AML-193 (cell line): ENCODE measurements at places on chromosomes 4 and X.
A peak's percentile ranks its signal among the peaks of the same experiment; 100 is the strongest.

- peak; percentile 10 for DNase-seq
Observed at GRCh38 chrX:154443992-154444754, at the start of gene FAM50A. Gene FAM50A, plus strand, starts transcription at chrX:154444141. Its CDS starts 95 bp downstream, at chrX:154444236.

- DNase-seq = peak; percentile 77
Observed at GRCh38 chrX:154542723-154543424, 3.8 kb downstream of the G6PD start.

DNA sequence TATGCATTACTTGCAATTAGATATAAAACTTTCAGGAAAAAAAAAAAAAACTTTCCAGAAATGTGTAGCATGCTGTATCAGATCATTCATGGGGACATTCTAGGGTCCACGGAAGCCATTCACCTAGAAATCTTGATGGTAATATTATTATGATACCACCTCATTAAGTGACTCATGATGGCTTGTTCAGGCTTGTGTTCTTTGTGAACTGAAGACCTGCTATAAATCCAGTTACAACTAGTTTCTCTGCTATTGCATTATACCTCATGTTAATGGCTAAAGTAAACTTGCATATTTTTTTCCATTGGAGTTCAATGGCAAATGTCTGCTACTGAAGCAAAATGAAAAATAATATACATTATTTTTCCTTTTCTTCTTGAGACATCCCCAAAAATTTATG lies 35.3 kb upstream of the PTPN13 start:
- no peak for DNase-seq

GRCh38 chr4:76061982-76062381 lies 12.5 kb upstream of the ART3 start:
- DNase-seq = no peak

DNA sequence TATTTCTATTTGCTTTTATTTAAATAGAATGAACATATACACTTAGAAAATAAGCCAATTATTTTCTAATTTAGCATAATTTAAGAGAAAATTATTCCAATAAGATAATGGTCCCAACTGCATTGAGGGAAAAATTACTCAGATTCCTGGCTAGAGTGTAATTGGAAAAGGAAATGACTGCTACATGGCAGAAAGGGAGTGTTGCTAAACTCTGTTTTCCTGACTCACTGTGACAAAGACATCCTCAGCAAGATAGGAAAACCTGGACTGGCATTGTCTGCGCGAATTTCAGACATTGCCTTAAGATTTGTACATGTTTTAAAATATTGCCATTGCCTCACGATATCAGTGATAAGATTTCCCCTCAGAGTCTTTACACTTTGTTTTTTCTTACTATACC lies 8.2 kb downstream of the TNIP3 start:
- no peak for DNase-seq

- no peak for DNase-seq
Observed at GRCh38 chrX:95995583-95995982, 689.1 kb upstream of the DIAPH2 start.

- no peak for DNase-seq
Observed at GRCh38 chrX:102975016-102975415, 37.9 kb downstream of the RAB40AL start.

- DNase-seq = no peak
Observed at GRCh38 chr4:48388525-48389154, 47.3 kb downstream of the SLAIN2 start.

DNA sequence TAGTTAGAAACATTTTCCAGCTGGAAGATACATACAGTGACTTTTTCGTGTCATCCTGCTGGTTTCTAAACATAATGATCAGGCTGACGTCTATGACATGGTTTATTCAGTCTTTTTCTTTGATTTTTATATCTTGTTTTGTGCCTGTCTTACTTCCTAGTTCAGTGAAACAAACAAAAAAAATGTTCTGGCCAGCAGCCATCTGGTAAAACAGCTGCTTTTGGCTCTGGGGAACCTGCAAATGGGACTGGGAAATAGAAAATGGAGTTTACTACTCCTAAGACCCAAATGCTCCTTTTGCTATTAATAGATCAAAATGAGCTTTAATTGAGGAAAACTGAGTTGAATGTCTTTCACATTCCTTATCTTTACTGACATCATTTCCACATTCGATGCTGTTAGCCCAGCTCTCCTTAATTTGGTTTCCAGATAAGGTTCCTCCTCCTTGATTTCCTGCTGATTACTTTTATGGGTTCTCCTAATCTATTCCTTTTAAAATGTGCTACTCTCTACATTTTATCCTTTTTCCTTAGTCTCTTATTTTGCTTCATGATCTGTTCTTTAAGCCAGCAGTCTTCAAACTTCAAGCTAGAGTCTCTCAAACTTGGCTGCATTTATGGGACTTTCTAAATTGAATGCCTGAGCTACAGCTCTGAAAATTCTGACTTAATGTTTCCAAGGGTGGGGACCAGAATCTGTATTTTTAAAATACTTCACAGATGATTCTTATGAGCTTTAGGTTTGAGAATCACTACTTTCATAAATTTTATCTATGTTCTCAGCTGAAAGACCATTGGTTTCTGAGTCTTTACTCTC lies 499.5 kb downstream of the ANKRD50 start:
- DNase-seq = no peak

DNA sequence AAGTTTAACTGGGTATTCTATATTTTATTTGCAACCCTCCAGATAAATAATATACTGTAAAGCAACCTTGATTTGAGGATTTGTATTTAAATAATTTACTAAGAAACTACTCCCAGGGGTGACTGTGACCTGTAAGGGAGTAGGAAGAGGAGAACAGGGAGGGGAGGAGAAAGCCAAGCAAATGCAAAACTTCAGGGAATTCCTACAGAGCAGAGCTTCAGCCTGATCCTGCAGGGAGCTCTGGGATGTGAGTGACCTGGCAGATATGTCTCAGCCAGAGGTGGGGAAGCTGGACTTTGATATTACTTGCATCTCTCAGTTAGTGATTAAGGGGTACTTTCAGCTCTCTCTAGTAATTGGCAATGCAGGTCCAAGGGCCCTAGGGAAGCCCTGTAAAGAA lies 302.0 kb downstream of the FRMPD4 start:
- no peak for DNase-seq

DNA sequence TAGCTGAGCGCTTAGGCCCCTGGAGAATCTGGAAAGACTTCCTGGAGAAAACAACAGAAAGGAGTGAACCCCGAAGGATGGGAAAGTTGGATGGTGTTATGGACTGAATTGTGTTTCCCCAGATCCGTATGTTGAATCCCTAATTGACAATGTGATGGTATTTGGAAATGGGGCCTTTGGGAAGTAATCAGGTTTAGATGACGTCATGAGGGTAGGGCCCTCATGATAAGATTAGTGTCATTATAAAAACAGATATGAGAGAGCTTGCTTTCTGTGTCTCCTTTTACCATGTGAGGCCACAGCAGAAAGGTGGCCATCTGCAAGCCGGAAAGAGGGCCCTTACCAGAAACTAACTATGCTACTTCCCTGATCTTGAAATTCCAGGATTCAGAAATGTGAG lies 159.5 kb downstream of the QDPR start:
- no peak for DNase-seq

DNA sequence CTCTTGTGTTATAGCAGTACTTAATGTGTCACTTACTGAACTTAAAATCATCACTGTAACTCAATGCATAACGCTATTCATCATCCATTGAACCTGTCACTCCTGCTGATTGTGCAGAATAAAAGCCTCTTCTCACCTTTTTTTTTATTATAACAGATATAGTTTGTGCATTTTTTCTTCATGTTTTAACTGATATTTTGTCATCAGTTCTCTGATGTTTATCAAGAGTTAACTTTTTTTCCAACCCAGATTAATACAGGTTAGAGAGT lies 100.4 kb downstream of the SLIT2 start:
- no peak for DNase-seq

DNA sequence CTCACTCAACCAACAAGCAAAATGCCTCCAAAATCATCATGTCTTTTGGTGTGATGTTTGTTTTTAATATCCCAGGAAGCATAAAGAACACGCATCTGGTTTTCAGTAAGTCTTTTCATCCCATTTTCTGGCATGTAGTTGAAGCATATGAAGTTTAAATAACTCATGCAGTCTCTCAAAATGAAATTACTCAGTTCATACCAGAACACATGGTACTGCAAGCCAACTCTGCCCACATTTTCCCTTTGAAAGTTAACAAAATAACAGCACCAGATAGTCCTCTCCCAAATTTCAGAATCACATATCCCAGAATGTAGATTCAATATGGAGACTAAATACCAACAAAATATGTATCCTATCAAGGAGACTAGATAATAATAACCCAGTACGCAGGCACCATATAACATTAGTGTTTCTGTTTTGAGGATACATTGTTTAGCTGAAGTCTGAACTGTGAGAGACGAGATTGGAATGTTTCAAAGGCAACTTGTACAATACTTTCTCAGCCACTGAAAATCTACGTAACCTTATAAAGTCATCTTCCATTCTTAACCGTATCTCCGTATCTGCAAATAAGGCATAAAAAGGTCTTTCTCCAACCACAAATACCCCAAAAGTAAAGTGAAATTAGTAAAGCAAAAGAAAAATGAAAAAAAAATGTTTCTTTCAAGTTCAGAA lies 23.1 kb downstream of the CORIN start:
- no peak for DNase-seq

DNA sequence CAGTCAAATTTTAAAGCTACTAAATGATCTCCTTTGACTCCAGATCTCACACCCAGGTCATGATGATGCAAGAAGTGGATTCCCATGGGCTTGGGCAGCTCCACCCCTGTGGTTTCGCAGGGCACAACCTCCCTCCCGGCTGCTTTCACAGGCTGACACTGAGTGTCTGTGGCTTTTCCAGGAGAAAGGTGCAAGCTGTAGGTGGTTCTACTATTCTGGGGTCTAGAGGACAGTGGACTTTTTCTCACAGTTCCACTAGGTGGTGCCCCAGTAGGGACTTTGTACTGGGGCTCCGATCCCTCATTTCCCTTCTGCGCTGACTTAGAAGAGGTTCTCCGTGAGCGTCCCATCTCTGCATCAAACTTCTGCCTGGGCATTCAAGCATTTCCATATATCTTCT lies 845.2 kb downstream of the PCDH18 start:
- DNase-seq = no peak

DNA sequence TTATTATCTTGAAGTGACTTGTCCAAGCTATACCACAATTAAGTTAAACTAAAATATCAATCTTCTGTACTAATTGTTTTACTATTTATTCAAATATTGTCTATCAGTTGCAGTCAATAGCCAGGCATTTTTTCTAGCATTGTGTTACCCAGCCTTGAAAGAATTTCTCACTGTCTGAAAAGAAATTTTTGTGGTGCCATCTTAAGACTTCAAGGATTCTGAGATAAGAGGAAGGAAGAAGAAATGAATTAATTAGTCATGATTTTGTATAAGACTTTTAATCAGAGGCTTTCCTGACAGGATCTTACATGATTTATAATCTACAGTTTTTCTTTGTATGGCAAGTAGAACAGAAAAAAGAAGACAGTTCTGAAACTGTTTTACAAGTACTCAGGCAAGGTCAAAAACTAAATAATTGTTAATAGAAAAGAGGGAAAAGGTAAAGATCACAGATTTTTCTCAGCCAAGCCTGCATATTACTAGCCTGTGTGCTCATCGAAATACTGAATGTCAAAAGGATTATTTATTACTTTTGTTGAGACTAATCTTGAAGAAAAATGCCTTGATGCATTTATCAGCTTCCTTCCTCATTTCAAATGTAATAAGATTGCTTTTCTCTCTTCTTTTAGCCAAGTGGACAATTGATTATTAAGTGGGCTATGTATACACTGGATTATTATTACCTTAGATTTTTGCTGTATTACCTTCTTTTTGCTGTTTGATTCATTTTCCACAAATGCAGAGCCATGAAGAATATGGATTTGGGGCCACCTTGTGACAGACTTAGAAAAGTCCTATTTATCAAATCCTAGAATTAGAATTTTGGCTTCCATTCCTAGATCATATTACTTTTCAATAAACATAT lies 53.8 kb downstream of the CXCL1 start:
- peak; percentile 46 for DNase-seq

DNA sequence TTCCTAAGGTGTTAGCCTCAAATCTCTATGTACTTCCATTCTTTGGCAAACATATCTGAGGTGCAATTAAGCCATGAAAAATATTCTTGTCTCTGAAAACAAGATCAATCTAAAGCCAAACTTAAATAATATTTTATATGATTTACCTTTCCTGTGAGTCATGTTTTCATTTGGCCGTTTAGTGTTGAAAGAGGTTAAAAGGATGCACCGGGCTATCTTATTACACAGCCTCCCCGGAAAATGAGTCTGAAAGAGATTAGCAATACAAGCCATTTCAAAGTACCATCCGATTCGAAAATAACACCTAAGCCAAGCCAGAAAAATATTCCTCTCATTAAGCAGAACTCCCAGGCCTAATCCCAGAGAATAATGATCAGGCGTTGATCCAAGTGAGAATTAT lies 161.5 kb upstream of the EPHA5 start:
- no peak for DNase-seq
